Lower lobe of right lung (tissue), 2 donors: ENCODE measurements at places on chromosomes 4 and X. TPM values are rescaled to one million over a fixed set of nuclear protein-coding genes. Genes with fewer than 3 reads are reported as not detected.

NHSL2 gene
- total RNA-seq: 12.7 TPM

PLA2G12A gene
- total RNA-seq: 32.0 TPM

GRCh38 chrX:56790778-56791177, 61.7 kb downstream of the NBDY start:
- DNase-seq: no peak

IGFBP7 gene
- 322 TPM for total RNA-seq

GRCh38 chr4:86935853-86936733, 1.3 kb downstream of the AFF1 start:
- DNase-seq: peak; percentile 61

- DNase-seq: no peak
Observed at GRCh38 chr4:17664755-17665154, 50.3 kb downstream of the MED28 start.

GAGE13 gene
- total RNA-seq: not detected

SMARCAD1 gene
- 24.2 TPM for total RNA-seq

RBMX gene
- 114 TPM for total RNA-seq

DMRTC1B gene
- total RNA-seq: 0.53 TPM

- DNase-seq: no peak
Observed at GRCh38 chrX:118066867-118067515, 49.6 kb downstream of the KLHL13 start.

DNA sequence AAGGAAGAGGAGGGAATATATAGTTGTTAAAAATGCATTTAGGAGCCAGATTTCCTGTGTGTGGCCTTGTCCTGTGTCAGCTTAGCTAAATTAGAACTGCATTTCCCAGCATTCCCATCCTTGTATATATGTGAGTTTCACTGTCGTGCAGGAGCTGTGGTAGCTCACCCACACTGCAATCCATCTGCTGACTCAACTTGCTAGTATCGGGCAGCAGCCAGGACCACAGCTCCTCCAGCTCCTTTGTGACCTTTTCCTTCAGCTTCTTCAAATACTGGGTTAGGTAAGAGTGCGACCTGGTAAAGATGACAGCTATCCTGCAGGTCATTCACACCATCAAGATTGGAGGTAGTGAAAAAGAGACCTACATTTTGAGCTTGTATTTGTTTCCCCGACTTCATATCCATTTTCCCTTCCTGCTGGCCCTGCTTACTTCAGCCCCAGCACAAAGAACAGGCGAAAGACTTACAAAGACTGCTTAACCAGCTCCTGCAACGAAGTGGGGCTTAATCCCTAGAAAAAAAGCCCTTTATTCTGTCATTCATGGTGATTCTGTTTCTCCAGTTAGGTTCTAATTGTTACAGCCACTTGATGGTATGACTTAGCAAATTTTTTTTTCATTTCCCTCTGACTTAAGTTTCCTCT, 11.4 kb downstream of the ASIC5 start:
- no peak for DNase-seq

DNA sequence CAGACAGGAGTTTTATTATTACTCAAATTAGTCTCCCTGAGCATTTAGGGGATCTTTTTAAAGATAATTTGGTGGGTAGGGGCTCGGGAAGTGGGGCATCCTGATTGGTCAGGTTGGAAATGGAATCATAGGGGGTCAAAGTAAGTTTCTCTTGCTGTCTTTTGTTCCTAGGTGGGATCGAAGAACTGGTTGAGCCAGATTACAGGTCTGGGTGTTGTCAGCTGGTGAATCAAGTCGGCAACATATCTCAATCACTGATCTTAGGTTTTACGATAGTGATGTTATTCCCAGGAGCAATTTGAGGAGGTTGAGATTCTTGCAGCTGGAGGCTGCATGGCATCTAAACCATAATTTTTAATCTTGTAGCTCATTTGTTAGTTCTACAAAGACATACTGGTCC, 629.5 kb upstream of the AMOT start:
- no peak for DNase-seq

STIM2 gene
- 43.9 TPM for total RNA-seq

DNA sequence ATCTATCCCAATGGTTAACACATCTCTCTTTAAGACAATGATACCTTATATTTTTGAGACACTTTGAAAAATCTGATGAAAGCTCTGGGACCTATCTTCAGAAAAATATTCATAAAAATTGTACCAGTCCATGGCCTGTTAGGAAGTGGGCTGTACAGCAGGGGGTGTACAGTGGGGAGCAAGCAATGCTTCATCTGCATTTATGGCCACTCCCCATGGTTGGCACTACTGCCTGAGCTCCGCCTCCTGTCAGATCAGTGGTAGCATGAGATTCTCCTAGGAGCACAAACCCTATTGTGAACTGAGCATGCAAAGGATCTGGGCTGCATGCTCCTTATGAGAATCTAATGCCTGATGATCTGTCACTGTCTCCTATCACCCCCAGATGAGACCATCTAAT, 42.6 kb downstream of the C4orf51 start:
- no peak for DNase-seq

HTRA3 gene
- total RNA-seq: 15.5 TPM

ODAM gene
- 2.6 TPM for total RNA-seq

- DNase-seq: peak; percentile 66
Observed at GRCh38 chr4:38275331-38276100, 315.3 kb downstream of the PTTG2 start.

GRCh38 chr4:77264826-77265225, 107.8 kb downstream of the CCNG2 start:
- DNase-seq: no peak

DNA sequence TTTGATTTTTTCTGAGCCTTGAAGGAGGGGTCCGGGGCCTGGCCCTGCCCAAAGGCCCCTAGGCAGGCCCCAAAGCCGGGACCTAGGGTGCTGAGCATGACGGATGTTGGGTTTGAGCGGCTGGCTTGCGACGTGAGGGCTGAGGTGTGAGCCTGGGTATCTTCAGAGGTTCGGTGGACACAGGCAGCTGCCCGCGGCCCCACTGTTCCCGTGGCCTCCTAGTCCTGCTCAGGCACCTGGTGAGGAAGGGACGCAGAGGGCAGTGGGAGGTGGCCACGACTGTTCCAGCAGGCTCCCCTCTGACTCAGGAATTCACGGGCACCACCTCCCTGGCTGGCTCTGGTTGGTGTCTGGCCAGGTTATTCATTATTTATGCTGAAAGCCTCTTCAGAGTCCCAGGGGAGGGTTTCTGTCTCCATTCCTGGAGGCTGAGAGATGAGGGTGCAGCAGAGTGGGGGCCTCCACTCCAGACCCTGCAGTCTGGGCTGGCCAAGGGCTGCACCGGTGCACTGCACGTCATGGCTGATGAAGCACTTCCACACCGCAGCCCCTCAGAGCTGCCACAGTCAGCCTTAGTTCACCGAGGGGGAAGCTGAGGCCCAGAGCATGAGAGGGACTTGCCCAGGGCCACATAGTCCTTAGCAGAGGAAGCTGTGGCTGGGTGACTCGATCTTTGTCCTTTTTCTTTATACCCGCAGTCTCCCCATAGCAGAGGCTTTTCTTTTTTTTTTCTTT, 2.2 kb downstream of the MSANTD1 start:
- DNase-seq: peak; percentile 69

DNA sequence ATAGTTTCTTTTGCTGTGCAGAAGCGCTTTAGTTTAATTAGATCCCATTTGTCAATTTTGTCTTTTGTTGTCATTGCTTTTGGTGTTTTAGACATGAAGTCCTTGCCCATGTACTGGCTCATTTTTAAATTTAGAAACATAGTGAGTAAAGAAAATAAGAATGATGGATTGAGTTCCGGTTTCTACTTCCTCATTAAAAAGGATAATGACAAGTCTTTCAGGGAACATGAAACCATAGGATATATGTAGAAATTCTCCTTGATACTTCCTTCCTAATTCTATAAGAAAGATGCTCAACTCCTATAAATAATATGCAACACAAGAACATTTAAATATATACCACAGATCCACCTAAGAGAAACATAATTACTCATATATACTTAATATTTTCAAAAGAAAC, 240.9 kb downstream of the BANK1 start:
- DNase-seq: no peak

DNA sequence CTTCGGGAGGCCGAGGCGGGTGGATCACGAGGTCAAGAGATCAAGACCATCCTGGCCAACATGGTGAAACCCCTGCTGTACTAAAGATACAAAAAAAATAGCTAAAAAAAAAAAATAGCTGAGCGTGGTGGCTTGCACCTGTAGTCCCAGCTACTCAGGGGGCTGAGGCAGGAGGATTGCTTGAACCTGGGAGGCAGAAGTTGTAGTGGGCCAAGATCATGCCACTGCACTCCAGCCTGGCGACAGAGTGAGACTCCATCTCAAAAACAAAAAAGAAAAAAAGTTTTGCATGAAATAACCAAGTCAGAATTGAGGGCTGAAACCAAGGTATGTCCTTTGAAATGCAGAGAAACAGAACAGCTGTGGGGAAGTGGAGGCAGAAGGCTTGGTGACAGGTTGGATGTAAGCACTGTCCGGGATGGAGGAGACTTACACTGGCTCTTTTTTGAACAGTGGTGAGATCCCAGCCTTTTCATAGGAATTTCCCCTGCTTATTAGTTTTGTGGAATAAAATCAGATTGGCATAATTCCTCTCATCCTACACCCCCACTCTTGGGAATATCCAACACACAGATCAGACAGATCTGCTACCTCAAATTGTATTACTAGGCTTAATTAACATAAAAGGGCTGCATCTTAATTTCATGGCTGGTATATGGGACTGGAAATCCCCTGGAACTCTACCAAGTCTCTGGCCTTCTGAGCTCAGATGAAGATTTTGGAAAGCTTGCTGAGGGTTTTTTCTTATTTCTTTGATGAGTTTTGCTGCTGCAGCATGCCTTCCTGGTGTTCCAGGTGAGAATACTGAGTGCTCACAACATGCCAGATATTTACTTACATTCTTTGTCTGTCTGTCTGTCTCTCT, 18.8 kb upstream of the C4orf36 start:
- DNase-seq: no peak

DNA sequence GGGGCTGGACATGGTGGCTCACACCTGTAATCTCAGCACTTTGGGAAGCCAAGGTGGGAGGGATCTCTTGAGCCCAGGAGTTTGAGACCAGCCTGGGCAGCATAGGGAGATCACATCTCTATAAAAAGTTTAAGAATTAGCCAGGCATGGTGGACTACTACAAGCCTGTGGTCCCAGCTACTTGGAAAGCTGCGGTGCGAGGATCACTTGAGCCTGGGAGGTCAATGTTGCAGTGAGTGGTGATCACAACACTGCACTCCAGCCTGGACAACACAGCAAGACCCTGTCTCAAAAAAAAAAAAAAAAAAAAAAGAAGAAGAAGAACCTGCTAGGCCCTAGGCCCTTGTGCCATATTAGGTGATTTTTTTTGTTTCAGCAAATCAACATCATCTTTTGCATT, 12.2 kb downstream of the SRD5A3 start:
- no peak for DNase-seq

LRP2BP gene
- total RNA-seq: 1.5 TPM

TEX13C gene
- not detected for total RNA-seq

DNA sequence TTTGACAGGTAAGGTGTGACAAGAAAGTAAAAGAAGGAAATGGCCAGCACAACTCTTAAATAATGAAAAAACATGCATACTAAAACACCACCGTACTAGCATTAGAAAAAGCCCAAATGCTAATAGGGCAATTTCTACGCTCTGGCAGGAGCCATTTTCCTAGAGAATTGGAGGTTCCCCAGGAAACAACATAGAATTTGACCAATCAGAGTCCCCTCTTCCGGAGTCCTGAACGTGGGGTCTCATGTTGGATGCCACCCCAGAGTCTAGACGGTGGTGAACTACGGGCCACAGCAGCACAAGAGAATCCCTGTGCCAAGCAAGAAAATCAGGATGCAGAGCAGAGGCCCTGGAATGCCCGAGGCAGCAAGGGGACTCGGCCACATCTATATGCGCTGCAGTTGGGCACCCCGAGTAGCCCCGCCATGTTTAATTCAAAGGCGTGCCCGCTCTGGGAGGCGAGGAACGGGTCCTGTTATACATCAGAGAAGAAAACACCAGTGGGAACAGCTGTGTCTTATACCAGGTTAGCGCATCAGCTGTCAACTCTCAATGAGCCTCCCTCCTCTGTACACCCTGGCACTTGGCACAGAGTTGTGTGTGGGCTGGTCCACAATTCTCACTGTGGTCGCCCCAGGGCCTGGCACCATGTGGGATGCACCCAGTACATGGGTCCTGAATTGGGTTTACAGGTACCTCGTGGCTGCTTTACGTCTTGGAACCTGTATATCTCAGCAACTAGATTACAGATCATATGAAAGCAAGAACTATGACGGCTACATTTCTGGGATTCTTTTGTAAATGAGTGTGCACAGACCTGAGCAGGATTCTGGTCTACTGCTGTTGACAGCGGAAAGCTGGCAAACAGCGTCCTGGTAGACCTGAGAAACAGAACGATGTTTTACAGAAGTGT, 52.1 kb downstream of the SEL1L3 start:
- no peak for DNase-seq

DNA sequence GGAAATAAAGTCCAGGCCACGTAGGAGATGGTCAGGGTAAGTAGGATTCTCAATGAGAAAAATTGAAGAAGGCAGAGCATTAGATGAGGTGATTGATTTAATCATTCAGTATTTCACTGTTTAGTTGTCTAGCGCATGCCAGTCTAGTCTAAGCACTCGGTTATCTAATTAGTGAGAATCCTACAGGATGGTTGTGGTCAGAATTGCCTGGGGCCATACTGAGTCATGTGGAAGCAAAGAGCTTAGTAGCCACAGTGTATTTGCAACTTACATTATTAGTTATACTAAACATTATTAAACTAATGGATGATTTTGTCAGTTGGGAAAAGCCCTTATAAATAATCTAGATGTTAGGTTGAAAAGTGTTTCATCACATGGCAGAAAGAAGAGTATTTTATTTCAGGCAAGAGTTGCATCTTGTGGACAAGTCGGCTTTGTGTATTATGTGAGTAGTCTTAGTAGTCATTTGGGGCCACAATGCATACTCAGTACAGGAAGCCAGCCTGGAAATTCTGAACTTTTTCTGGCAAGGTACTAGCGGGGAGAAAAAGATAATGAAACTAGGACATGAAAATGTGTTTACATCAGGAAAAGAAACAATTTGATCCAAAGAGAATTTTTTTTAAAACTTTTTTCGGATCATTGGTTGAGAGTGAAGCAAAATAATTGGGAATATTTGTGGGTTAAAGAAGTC, 31.9 kb downstream of the CPEB2 start:
- DNase-seq: no peak

CENPI gene
- 1.4 TPM for total RNA-seq

GRCh38 chr4:21198683-21199082, 498.4 kb downstream of the PACRGL start:
- DNase-seq: no peak

GRCh38 chr4:2816401-2816954, 23.6 kb downstream of the SH3BP2 start:
- no peak for DNase-seq

GRCh38 chr4:1154523-1155182, 17.7 kb downstream of the SPON2 start:
- DNase-seq: peak; percentile 58

- DNase-seq: no peak
Observed at GRCh38 chr4:187444061-187444460, 551.5 kb upstream of the ZFP42 start.

- DNase-seq: no peak
Observed at GRCh38 chrX:108224727-108225621, 133.4 kb downstream of the ATG4A start.
